ENCODE measurements at places on chromosomes 6 and 20.

- DNase-seq = no peak
These were observed 36.2 kb downstream of the FOXO3 start for GRCh38 chr6:108596956-108597355.

GRCh38 chr6:139334806-139335446 is 39.5 kb downstream of the CITED2 start:
- no peak for DNase-seq

GRCh38 chr6:74048387-74048786 is 352.4 kb downstream of the CD109 start:
- DNase-seq = no peak

GRCh38 chr6:22254886-22255285 is 42.0 kb downstream of the PRL start:
- DNase-seq = no peak

GRCh38 chr6:11320914-11321597 is 88.6 kb upstream of the NEDD9 start:
- DNase-seq = no peak

GRCh38 chr6:8995156-8995555 is 559.8 kb upstream of the SLC35B3 start:
- no peak for DNase-seq

GRCh38 chr20:13205425-13205824 is 15.6 kb upstream of the ISM1 start:
- no peak for DNase-seq

- no peak for DNase-seq
These were observed 18.6 kb downstream of the UCKL1 start for GRCh38 chr20:63937596-63937995.

DNA sequence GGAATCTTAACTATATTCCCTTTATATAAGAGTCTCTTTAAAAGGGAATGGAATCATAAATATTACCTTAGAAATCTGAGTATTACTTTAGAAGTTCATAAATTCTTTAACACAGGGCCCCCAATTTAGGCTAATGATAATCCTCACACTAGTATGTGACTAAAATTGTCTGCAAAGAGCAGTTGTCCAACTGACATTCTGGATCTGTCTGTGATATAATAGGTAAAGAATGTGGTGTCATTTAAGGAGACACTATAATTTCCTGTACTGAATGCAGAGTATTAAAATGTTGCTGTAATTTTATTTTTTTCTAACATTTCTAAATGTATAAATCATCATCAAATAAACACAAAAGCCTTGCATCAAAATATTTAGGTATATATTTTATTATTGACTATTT is 128.5 kb upstream of the DST start:
- no peak for DNase-seq

DNA sequence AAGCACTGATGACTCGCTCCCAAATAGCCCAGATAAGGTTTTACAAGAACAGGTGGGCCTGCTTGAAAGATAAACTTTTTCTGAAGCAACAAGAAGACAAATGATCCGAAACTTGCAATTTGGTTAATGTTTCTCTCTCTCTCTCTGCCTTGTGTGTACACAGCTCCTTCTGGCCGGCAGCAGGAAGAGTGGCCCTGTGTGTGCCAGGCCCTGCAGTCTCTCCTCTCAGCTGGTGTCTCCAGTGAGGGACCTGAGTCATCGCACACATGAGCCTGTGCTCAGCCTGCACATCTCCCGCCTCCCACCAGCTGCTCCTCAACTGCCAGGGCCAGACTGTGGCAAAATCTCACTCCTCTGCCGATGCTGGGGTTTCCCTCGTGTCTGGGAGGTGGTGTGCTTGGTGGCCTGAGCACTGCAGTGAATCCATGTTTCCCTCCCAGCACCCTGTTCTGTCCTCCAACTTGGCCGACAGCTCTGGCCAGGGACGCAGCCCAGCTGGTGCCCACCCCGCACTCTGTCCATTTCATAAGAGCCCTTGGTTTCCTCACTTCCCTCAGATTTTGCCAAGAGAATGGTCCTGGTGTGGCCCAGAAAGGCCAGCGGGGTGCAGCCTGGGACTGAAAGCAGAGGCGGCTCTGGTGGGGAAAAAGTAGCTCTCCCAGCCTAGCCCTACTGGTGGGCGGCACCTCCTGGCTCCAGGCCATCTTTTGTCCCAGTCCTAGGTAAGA is 49.4 kb downstream of the ERMARD start:
- DNase-seq = no peak

DNA sequence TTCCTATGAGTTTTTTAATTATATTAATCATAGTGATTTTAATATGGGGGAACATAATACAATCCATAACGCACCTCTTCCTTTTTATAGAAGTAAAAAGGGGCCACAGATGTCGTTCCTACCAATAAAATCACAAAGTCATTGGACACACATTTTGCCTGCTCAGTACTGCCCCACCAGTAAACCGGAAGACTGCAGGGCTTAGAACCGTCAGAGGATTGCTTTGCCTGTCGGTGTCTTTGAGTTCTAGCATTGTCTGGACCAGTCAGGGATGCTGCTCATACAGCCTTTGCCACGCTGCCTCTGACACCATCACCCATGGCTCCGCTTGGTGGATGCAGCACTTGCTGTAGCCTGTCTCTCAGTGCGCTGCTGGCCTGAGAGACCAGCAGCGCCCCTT is 853.6 kb downstream of the C6orf118 start:
- DNase-seq = no peak

DNA sequence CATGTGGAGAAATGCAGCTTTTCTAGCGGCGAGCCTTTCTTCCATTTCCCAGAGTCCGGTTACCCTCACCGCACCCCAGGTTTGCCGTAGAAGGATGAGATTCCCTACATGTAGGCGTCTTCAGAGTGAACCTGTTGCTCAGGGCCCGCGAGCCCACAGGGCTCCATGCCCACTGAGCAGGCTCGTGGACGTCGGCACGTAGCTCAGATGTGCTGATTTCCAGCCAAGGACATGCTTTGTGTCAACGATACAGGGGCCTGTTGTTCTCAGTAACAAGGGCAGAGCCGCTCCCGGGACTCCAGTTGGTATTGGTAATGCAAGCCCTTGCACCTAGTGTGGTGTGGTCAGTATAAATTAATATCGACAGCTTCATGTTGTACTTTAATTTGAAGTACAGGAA is 159.6 kb downstream of the MTHFD1L start:
- no peak for DNase-seq

GRCh38 chr20:34015401-34016335 is 22.0 kb downstream of the RALY start:
- no peak for DNase-seq

Measured in stimulated activated CD4-positive, alpha-beta T cell treated with anti-CD3 and anti-CD28 coated beads, Interleukin-15, amount 100 ng/mL, for 1 hour (primary cell).